Stimulated activated CD8-positive, alpha-beta memory T cell treated with anti-CD3 and anti-CD28 coated beads, Interleukin-4, amount 100 ng/mL, for 1 hour (primary cell): ENCODE measurements at places on chromosomes 3 and 15.

- no peak for DNase-seq
Measured at GRCh38 chr3:37308247-37308646, 133.9 kb upstream of the LRRFIP2 start.

GRCh38 chr15:69518806-69519205, 66.2 kb downstream of the RPLP1 start:
- no peak for DNase-seq

GRCh38 chr3:156311431-156311830, 191.1 kb downstream of the KCNAB1 start:
- no peak for DNase-seq

- no peak for DNase-seq
Measured at GRCh38 chr15:77012868-77013267, 17.9 kb downstream of the PSTPIP1 start.

- DNase-seq = no peak
Measured at GRCh38 chr3:159169828-159170227, 368.0 kb downstream of the MFSD1 start.

GRCh38 chr3:190645932-190646460, 132.1 kb downstream of the IL1RAP start:
- no peak for DNase-seq

- no peak for DNase-seq
Measured at GRCh38 chr3:123025642-123026521, 1.7 kb downstream of the SEMA5B start.

GRCh38 chr3:178120367-178120766, 415.9 kb upstream of the KCNMB2 start:
- DNase-seq = no peak

DNA sequence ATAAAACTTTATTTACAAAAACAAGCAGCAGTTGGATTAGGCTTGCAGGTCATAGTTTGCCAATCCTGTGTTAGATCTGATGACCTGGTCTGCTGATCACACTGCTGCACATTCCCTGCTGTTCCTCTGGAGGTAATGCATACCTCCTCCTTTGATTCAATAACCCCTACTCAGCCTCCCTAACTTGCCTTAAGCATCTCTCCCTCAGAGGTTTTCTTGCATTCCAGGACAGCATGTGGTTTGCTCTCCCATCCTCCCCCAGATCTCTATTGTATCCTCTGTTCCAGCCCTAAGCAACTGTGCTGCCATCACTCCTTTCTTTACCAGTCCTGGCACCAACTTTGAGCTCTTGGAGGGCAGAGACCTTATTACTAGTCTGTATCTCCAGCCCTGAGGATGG, 63.4 kb downstream of the CACNA2D3 start:
- DNase-seq = no peak

GRCh38 chr3:52218454-52218853, 7.0 kb downstream of the TLR9 start:
- DNase-seq = no peak

GRCh38 chr15:40244961-40245523, 6.2 kb downstream of the PAK6 start:
- DNase-seq = no peak

GRCh38 chr15:88057836-88058235, 198.7 kb downstream of the NTRK3 start:
- DNase-seq = no peak
